ENCODE measurements at places on chromosomes 6 and 20. TPM values are rescaled to one million over a fixed set of nuclear protein-coding genes. Genes with fewer than 3 reads are reported as not detected.

The WFDC10B gene
- total RNA-seq = not detected

The MOG gene
- total RNA-seq = not detected

The TMC2 gene
- 1.5 TPM for total RNA-seq

The GCNT2 gene
- total RNA-seq = 0.57 TPM

The PRRT1 gene
- total RNA-seq = not detected

The SRSF12 gene
- not detected for total RNA-seq

The SLPI gene
- 22.3 TPM for total RNA-seq

The GRM1 gene
- total RNA-seq = not detected

The MAP3K5 gene
- 39.0 TPM for total RNA-seq

The TCF15 gene
- 0.34 TPM for total RNA-seq
